GM23248 (cell line): ENCODE measurements at places on chromosomes 7 and 10.

DNA sequence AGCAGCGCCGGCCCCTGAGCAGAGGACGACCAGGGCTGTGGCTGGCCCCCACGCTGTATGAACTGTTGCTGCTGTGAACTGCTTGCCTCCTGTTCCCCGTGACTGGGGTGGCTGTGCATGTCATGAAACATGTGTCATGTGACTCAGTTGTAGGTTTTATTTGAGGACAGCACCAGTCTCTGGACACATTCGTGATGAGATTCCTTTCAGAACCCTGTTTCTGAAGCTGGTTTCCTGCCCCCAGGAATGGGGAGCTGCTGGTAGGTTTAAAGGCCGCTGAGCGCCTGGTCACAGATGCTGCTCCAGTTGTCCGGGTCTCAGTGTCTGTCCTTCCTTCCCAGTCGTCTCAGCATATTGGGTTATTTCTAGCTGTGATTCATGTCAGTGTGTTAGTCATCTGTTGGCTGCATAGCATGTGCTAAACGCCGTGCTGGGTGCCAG is 79.1 kb upstream of the PPIF start:
- peak; percentile 90 for DNase-seq

GRCh38 chr7:48512892-48513291 is 341.6 kb downstream of the ABCA13 start:
- no peak for DNase-seq

DNA sequence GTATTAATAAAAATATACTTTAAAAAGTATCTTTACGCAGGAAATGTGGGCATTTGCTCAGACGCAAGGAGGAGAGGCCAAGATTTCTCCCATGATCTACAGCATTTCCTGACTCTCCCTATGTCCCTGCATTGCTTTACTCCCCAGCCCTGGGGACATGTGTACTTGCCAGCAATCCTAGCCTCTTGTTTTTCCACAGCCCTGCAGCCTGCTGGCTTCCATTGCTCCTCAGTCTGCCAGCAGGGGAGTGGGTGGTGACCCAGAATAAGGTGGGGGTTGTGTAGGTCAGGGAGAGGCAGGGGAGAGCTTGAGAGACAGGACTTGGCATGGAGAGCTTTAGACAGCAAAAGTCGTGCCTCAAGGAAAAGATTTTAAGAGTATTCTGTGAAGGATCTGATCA is 307.7 kb downstream of the CDK14 start:
- no peak for DNase-seq

- no peak for DNase-seq
These were observed 5.6 kb downstream of the SLC4A2 start for GRCh38 chr7:151064993-151065392.

GRCh38 chr7:78169992-78170391 is 371.4 kb downstream of the PHTF2 start:
- no peak for DNase-seq

DNA sequence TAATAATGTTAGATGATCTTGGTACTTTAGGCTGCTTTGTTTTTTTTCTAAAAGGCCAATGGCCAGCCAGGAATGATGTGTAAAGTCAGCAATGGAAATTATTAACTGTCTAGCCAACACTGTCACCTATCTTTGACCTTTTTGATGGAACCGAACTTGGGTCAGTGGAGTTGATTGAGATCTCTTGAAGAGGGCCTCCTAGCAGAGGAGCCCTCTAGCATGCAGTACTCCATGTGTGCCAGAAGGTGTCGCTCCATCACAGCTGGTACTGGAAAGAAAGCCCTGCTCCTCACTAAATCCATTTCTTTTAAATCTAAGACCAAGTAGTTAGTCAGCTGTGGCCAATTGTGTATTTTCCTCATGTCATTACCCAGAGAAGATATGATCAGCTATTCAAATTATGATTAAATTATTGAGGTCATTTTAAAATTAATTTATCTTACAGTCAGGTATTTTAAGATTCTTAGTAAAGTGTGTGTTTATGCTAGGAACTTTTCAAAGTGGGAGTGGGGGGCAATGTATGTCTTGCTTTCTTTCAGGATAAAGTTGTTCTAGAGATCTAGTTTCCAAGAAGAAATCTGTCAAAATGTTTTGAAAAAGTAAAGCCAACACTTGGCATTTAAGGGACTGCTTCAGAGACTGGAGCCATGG is 33.1 kb upstream of the CROT start:
- peak; percentile 74 for DNase-seq

GRCh38 chr10:74598891-74599566 is 227.4 kb upstream of the KAT6B start:
- DNase-seq = peak; percentile 40

DNA sequence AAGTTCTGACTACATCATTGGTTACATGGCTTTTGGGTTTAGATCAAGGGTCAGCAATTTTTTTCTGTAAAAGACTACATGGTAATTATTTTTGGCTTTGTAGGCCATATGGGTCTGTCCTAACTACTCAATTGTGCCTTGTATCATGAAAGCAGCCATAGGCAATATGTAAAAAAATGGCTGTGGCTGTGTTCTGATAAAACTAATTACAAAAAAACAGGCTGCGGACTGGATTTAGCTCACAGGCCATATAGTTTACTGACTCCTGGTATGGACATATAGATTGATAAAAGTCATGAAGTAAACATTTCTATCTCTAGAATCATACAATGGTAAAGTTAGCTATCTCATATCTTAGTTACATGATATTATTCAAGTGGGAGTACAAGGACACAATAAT is 375.4 kb downstream of the THSD7A start:
- no peak for DNase-seq

DNA sequence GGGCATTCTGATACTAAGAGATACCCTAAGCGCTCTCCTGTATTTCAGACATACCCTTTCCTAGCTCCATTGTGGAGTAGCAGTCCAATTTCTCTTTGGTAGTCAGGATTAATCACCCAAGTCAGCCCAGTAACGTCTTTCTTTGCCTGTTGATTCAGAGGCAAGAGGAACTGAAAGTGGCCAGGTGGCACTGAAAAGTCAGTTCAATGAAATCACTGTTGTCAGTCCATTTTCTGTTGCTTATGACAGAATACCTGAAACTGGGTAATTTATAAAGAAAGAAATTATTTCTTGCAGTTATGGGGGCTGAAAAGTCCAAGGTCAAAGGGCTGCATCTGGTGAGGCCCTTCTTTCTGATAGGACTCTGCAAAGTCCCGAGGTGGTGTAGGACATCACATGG is 40.2 kb downstream of the ANKRD61 start:
- no peak for DNase-seq

- DNase-seq = no peak
These were observed 110.7 kb downstream of the SEMA3A start for GRCh38 chr7:84083846-84084245.

DNA sequence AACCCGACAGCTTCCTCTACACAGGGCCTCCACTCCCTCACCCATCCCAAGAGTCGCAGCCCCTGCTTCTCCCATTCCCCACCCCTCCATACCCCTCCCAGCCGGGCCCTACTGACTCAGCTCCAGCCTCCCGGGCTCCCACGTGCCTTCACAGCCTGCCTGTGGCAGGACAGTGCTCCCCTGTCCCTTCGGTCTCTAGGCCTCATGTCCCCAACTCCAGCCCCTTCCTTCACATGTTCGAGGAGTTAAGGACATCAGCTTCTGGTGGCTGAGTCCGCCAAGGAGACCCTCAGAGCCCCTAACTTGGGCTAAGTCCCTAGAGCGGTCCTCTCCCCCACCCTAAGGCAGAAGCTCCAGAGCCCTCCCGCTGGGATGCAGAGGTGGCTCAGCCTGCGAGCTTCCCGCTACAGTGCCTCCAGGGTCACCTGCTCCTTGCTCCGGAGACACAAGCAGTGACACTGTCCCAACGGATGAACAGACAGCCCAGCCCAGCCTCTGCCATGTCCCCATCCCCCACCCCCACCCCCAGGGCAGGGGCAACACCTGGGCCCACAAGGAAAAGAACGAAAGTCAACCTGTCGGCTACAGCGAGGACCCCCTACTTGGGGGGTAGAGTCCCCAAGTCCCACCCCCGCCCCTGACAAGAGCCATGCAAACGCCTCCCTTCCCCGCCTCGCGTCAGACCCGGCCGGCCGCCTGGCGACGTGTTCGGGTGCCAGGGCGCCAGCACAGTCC is 716 bp downstream of the SMARCD3 start:
- DNase-seq = peak; percentile 48

DNA sequence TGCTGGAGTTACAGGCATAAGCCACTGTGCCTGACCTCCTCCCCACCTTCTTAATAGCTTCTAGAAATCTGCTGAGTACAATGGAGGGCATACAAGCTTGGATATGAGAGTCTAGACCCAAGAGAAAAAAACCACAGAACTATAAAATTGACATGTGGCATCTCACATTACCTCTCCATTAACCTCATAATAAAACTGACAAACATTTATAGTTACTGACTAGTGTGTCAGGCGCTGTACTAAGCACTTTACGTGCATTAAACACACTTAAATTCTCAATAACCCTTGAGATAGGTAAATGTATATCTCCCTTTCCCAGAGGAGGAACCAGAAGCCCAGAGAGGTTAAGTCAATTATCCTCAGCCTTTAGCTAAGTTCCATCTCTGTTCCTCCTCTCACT is 300.5 kb upstream of the MYO3A start:
- DNase-seq = no peak

GRCh38 chr10:114115661-114116445 is 58.1 kb downstream of the CCDC186 start:
- DNase-seq = no peak

- DNase-seq = peak; percentile 65
These were observed 77.7 kb downstream of the OTUD1 start for GRCh38 chr10:23516530-23516929.

GRCh38 chr10:1464881-1465417 is 272.4 kb downstream of the ADARB2 start:
- no peak for DNase-seq

- no peak for DNase-seq
These were observed 729 bp downstream of the HOGA1 start for GRCh38 chr10:97584798-97585438.

- peak; percentile 27 for DNase-seq
These were observed 687 bp upstream of the DKK1 start for GRCh38 chr10:52313256-52313932.

DNA sequence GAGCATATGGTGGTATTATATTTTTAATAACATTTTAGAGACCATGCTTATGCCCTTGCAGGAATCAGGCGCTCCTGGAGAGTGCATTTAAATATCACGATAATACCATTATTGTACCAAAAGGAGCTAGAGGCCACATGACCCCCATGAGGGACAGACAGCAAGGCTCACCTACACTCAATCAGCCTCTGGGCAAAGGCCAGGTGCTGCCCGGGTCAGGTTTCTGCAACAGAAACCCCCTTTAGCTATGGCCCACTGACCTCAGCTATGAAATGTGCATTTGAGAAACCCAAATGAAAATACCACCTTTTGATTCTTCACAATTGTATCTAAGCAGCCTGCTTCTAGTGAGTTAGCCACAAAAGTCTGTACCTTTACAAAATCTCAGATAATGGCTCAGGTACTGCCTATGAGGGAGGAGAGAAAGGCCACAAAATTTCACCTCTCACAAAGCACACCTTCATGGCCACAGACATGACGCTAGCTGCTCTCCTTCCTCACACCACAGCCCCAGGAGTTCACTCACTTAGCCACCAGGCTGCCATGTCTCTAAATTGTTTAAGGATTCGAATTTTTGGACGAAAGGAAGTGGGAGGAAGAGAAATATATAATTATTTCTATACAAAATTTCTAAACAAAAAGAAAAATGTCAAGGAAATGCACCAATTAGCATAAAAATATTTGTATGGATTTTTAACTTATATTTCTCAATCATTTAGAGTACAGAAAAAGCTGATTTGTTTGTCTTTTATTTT is 79.9 kb downstream of the GLI3 start:
- no peak for DNase-seq

- no peak for DNase-seq
These were observed 1.8 kb upstream of the PAOX start for GRCh38 chr10:133377025-133377817.

DNA sequence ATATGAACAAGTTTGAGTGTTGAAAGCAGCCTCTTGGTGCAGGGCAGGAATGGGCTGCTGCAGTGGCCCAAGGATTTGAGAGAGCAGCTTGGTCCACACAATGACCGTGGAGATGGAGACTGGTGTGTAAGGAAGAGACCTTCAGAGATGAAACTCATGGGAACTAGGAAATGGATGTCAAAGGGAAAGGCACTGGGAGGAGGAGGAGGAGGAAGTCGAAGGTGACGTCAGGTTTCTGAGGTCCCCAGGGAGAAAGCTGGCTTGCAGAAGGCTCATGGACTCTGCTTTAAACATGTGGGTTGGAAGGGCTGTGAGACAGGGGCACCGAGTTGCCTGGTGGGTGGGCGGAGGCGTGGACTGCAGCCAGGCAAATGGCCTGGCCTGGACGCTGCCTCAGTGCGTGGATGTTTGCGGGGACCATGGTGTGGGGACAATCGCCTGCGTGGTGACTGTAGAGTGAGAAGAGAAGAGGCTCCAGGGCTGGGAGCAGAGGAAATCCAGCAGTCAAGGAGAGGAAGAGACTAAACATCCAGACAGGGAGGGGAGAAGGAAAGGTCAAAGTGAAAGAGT is 14.6 kb downstream of the C10orf71 start:
- no peak for DNase-seq

- peak; percentile 51 for DNase-seq
These were observed 802 bp upstream of the CDK6 start for GRCh38 chr7:92837000-92837749.

DNA sequence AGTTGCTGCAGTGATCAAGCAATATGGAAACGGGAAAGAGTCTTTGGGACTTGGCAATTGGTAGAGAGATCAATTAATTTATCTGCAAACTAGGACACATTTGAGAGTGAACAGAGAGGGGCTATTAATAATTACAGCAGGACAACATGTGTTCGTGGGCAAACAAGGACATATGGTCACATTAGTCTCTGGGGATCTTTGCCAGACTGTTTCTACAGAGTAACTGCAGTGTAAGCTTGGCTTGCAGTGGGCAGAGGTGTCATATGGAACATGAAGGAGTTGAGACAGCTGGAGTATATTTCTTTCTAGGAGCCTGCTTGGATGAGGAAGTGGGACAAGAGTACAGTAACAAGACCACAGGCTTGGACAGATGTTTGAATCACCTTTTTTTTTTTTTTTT is 232.1 kb upstream of the LYZL1 start:
- no peak for DNase-seq
